ENCODE measurements at places on chromosomes 2 and 18.

- no peak for DNase-seq
Measured at GRCh38 chr2:63257473-63257872, 206.8 kb downstream of the OTX1 start.

- DNase-seq = peak; percentile 52
Measured at GRCh38 chr18:61643884-61644647, 248.7 kb downstream of the RNF152 start.

GRCh38 chr2:78750219-78750618 is 275.3 kb upstream of the REG3G start:
- DNase-seq = no peak

GRCh38 chr2:40033781-40034180 is 254.7 kb upstream of the THUMPD2 start:
- DNase-seq = no peak

GRCh38 chr18:25875551-25876240 is 214.7 kb downstream of the SS18 start:
- DNase-seq = peak; percentile 16

DNA sequence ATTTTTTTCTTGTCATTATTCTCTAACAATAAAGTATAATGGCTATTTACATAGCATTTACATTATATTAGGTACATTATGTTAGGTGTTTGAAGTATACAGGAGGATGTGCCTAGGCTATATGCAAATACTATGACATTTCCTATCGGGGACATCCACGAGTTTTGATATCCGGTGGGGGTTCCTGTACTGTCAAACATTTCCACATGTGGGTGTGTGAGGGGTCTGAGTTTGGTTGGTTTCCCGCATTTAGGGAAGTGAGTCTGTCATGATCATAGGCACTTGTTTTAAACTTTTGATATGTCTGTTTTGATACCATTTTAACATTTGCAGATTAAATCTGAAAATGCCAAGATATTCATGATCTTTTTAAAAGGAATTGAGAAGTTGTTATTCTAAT is 76.0 kb downstream of the CEP192 start:
- no peak for DNase-seq

- DNase-seq = no peak
Measured at GRCh38 chr18:390741-391478, 109.6 kb downstream of the COLEC12 start.

DNA sequence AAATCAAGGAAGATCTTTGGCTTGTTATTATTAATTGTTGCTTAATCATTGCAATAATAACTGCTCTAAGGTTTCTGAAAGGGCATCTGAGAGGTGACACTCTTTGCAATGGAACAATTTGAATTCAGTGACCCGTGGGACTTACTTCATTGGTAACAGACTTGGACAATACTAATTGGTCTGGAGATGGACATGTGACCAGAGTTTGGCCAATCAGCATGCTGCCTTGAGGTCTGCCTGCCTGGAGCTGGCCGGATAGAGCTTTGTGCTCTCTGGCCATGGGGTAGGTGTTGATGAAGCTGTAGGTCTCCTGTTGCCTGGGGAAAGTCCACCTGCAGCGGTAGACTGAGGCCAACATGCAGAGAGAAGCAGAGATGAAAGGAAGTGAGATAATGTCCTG is 24.0 kb upstream of the VPS4B start:
- DNase-seq = no peak

GRCh38 chr2:108239786-108240185 is at the start of gene SULT1C3:
TSS of gene SULT1C3 (plus strand) at chr2:108239968. CDS start at chr2:108247195, 7,227 bp downstream.
- no peak for DNase-seq

DNA sequence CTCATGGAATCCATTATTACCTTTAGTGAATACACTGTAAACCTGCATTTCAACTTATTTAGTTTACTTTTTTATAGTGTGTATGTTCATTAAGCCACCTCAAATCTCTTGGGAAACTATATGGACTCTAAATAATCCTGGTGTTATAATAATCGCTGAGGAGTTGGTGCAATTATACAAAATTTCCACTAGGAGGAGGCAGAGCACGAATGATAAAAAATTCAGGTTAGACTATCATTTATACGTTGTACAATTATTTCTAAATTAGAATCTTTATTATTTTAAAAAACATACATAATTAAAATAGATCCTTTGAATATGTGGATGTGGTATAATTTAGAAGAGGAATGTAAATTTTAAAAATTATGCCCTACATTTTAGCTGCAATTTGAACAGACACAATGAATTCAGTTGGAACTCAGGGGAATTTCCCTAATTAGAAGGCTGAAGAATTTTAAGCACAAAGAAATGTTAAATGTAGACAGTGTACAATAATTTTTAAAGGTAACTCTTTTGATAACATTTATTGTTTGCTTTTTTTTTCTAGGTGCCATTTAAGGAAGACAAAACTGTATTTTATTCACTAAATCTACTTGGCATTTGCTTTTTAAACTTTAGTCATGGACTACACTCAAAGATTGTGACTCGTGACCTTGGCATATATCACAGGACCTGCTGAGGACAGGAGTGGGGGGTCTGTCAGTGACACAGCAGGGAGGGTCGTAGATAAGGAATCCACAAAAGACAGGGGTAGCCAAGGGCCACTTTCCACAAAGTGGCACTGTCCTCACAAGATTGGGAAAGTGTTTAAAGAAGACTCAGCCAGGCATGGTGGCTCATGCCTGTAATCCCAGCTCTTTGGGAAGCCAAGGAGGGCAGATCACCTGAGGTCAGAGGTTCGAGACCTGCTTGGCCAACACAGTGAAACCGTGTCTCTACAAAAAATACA is 45.5 kb downstream of the RAB12 start:
- DNase-seq = no peak

Measured in DMS79 (cell line).